Activated T-cell treated with anti-CD3 and anti-CD28 coated beads for 1 hour (primary cell): ENCODE measurements at places on chromosomes 16 and 17.

DNA sequence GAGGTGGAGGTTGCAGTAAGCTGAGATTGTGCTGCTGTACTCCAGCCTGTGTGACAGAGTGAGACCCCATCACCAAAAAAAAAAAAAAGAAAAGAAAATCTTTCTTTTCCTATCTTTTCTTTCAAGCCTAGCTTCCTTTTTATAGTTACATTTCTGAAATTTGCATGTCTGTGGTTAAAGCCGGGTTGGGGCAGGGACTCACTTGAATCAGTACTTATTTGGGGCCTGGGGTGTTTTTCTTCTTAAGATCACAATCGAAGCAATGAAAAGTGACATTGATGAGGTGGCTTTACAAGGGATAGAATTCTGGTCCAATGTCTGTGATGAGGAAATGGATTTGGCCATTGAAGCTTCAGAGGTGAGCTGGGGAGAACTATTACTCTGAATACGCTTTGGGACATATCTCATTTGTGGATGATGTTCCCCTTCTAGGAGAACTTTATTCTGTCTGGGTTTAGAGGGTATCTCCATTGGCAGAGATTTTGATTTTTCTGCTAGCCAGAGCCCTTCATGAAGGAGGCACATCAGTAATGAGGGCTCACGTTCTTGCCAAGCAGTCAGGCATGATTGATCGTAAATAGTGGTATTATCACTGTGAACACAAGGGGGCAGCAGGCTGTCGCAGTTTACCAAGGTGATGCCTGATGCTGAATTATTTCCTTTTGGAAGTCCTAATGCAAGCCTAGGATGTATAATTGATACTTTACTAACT is 14.3 kb downstream of the KPNB1 start:
- peak; percentile 43 for DNase-seq

GRCh38 chr16:88540346-88540977 is 29.7 kb upstream of the ZC3H18 start:
- DNase-seq, result no peak

- DNase-seq, result peak; percentile 45
These were observed 9.9 kb downstream of the CYGB start for GRCh38 chr17:76527430-76528111.

DNA sequence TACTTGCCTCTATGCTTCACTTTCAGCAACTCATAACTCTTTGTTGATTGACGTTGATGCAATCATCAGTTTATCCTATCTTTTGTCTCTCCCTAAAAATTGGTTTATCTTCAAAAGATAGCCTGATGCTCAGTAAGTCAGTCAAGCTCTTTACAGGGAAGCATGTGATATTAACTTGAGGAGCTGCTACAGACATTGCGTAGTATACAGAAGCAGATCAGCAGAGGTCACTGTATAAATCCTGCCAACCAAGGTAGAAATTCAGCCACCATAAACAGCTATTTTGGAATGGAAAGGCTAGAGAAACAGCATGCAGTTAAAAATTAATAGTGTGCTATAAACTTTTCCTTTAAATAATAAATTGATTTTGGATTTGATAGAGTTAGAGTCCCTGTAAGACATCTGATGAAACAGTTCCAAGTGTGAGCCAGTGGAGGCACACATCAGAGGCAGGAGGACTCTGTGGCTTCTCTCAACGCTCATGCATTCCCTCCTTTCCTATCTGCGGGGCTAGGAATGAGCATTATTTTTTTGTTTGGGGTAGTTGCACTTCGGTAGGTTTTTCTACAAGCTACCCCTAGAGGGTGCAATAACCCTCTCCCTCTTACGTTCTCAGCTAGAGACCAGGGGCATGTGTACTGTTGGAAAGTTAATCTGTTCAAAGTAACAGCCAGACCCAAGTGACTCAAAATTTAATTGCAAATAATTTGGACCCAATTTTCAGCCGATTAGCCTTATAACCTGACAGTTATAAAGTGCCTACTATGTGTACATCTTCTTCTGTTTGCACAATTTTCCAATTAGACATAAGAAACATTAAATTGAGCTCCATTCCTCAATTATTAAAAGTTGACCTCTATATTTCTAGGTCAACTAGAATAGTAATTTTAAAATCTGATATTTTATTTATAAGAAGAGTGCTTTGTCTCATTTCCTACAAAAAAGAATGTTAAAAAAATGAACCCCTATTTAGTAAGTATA is 647.7 kb upstream of the SOX9 start:
- DNase-seq, result no peak

DNA sequence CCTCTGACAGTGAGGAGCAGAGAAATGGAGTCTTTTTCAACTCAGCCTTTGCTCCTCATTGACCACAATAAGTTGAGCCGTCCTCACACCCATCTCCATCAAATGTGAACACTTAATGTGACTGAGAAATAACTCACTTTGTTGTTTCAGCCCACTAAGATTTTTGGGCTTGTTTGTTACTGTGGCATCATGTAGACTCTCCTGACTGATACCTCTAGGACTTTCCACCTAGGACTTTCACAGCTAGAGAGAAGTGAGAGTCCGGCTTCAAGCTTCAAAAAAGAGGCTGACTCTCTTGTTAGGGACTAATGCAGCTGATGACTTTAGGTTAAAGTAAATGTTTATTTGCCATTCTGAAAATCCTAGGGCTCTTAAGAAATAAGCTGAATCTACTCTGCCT is 435.0 kb downstream of the TMEM114 start:
- no peak for DNase-seq

GRCh38 chr16:89723279-89724250 is 2.2 kb downstream of the ZNF276 start:
- peak; percentile 66 for DNase-seq

GRCh38 chr16:31473264-31473984 is 1.5 kb downstream of the TGFB1I1 start:
- DNase-seq, result no peak

GRCh38 chr17:49343273-49343672 is 18.8 kb downstream of the ZNF652 start:
- no peak for DNase-seq

DNA sequence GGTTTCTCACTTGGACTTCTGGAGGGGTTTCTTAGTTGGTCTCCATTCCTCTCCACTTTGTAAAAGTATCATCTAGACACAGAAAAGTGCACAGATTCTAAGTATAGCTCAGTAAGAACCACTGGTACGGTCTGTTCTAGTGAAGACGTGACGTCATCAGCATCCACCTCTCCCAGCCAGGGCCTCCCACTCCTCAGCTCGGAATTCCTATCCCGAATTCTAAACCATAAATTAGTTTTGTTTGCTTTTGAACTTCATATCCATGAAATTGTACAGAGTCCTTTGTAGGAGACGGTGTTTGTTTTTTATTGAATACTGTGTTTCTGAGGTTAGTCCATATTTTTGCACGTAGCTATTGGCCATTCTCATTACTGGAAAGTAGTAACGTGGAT is 25.5 kb downstream of the FOXK2 start:
- no peak for DNase-seq

- DNase-seq, result no peak
These were observed 3.3 kb downstream of the VAT1 start for GRCh38 chr17:43018932-43019331.

- no peak for DNase-seq
These were observed 392.0 kb upstream of the DYNLRB2 start for GRCh38 chr16:80148826-80149225.

- no peak for DNase-seq
These were observed 38.4 kb upstream of the IRF8 start for GRCh38 chr16:85860413-85861094.

- no peak for DNase-seq
These were observed 35.8 kb downstream of the BEAN1 start for GRCh38 chr16:66462912-66463311.

DNA sequence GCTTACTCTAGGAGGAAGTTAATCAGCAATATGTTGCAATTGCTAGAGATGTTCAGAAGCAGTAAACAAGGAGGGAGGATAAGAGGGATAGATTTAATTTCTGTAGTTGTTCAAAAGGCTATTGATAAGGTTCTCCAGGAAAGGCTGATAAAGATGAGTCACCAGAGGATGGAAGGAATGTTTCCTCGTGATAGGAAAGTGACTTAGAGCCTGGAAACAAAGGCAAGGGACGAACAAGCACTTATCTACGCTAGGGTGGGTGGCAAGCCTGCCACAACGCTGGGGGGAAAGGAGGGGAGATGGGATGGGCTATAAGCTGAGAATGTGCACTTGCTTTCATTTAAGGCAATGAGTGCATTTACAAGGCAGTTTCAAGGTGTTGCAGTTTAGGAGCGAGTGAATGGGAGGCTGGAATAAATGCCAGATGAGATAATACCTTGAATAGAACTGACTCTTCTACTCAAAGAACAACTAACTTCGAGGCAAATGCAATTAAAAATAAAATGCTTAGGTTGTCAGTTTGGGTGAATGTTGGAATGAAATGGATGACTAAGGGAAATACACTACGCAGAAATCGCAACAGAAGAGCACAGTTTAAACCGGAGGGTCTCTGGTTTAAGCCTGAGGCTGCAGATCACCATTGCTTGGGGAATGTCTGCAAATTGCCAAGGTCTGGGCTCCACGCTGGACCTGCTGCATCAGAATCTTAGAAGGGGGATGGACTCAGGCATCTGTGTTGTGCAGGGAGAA is 76.0 kb upstream of the RBBP6 start:
- no peak for DNase-seq

DNA sequence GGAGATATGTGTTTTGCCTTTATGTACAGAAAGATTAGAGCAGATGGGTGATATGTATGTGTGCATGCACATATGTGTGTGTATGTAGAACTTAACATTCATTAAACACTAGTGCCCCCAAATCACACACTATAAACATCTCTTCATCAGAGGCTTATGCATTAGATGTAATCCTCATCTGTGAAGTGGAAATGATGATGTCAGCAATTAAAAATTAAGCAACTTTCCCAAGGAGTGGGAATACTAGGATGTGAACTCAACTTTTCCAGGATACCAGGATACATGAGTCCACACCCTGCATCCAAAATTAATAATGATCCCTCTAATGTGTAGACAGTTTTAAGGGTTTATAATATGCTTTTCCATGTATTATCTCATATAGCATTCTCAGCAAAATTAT is 127.7 kb upstream of the ADAMTS18 start:
- no peak for DNase-seq

DNA sequence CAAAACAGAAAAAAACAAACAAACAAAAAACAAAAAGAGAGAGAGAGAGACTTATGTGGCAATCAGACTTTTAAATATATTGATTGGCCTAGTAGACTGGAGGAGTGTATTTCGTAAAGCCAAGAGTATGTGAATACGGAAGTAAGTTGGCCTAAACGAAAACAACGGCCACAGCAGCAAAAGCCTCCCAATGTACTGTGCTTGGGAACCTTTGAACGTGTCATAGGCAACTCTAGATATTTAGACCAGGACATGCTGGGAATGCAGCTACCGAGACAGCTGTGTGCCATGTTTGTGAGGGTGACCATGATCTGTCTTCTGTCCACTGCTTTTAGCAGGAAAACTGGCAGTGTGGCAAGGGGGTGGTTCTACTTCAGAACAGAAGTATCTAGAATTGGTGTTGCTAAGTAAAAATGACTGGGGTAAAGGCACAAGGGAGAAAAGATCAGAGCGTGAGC is 7.4 kb downstream of the MAF start:
- no peak for DNase-seq

DNA sequence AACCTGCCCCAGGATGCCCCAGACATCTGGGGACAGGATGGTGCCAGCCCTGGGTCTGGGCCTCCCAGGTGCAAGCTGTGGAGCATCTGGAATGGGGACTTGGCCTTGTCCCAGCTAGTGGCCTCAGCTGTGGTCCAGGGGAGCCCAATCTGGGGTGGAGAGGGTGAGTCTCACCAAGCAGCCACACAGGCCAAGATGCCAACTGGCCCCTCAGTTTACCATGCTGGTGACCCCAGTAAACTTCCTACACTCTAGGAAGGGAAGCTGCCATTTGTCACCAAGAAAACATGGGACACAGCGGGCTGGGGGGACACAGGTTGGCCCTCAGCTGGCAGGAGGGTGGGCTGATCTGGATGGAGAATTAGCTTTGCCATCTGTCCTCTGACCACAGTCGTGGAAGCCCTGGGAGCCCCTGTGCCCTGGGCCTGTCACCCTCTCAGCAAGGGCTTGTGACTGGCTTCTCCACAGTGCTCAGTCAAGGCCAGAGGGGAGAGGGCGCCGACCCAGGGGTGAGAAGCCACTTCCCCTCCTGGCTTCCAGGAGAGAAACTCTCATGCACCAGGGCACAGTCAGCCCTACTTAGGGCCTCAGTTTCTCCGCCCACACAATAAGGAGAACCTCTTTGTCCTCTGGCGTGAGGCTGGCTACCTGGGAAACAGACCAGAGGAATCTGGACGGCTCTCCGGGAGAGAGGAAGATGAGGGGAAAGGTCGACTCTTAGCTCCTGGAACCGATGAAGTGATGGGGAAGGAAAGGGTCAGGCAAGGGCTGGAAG is 126.4 kb upstream of the SMURF2 start:
- DNase-seq, result no peak

- no peak for DNase-seq
These were observed 8.9 kb upstream of the SLC5A11 start for GRCh38 chr16:24836836-24837235.

DNA sequence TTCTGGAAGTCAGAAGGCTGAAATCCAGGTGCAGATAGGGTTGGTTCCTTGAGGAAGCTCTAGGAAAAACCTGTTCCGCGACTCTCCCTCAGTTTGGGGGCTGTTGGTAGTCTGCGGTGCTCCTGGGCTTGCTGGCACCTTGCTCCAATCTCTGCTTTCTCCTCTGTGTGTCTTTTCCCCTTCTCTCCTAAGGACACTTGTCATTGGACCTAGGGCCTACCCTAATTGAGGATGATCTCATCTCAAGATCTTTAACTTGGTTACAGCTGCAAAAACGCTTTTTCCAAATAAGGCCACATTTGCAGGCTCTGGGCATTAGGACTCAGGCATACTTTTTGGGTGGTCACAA is 12.9 kb upstream of the CACNG4 start:
- no peak for DNase-seq

GRCh38 chr17:7589204-7589868 is 558 bp downstream of the SOX15 start:
- DNase-seq, result peak; percentile 54

GRCh38 chr16:87098361-87098760 is 218.8 kb downstream of the C16orf95 start:
- no peak for DNase-seq

GRCh38 chr17:29331075-29331707 is 37.2 kb upstream of the NUFIP2 start:
- no peak for DNase-seq
